D721Med (cell line): ENCODE measurements at places on chromosomes 6 and 20.

DNA sequence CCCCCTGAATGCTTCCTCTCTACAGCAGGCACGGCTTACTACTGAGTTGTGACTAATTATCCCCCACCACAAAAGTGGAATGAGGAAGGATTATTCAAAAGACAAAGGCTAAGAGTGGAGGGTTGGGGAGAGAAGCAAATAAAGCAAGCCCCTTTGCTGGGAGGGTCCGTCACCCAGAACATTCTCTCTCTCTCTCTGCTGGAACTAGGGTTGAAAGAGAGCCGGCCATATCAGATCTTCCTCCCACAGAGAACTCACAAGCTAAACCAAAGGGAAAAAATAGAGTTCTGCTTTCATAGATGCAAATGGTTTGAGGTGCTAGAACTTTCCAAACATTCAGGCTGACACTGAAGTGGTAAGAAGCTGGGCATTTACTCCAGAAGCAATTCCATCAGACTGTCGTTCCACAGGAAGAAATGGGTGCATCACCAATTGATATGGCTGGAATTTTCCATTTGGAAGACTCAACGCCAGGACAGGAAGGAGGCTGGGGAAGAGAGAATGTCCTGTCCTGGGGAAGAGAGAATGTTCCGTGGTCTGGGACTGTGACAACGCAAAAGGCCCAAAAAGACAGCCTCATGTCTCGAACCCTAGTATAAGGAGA, 7.9 kb downstream of the ZMYND8 start:
- no peak for DNase-seq

- no peak for DNase-seq
Observed at GRCh38 chr20:23103284-23104018, 17.3 kb upstream of the CD93 start.

DNA sequence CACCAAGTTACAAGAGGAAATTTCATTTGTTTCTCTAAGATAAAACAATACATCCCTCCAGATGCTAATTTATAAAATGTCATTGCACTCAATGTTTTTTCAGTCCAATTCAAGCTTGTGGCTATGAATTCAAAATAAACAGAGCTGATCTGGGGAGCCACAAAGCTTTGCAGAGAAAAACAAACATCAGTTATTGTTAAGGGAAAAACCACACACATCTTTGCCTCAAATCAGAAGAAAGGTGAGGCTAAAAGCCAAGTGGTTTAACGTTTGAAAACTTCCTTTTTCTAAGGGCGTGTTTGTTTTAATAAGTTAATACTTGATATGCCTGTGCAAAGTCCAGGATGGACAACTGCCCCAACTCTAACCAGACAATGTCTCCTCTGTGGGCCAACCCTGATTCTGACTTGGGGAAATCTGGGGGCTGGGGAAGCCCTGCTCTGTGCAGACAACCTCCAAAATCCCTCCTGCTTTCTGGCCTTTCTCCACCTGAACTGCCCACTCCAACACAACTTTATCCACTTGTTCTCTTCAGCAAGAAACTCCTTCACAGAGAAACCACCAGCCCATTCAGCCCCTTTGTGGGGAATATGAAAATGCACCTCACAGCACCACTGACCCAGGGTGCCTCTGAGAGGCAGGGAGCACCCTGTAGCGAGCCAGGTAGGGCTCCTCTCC, 44.6 kb upstream of the NT5E start:
- no peak for DNase-seq

DNA sequence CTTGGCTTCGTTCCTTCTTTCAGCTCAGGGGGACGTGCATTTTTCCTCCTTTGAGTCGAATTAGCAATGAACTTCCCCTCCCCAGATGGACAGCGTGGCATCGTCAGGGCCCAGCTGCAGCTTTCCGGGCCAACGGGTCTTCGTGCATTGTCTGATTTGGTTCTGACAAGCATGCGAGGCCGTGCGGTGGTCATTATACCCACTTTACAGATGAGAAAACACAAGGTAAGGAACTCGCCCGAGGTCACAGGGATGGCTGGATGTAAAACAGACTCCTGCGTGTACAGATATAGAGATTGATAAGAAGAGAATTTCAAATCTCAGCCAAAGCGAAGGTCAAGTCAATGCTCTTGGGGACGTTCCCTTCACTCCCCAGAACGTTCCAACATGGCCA, 187.6 kb upstream of the SULF2 start:
- DNase-seq = no peak

DNA sequence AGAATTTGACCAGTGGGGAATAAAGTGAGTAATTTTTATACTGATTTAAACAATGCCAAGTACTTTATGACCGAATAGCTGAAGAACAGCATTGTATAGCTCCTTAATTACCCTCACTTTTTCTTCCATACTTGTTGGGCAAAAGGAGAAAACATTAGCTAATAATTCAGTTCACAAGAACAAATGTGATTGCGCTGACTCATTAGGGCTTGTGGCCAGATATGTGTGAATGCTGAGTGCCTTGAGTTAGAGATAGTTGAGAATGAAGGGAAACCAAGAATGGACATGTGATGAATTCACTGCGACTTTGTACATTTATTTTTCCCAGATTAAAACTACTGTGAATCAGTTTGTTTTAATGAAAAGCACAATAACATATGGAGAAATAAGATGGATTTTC, 669.4 kb downstream of the TFAP2A start:
- DNase-seq = no peak

DNA sequence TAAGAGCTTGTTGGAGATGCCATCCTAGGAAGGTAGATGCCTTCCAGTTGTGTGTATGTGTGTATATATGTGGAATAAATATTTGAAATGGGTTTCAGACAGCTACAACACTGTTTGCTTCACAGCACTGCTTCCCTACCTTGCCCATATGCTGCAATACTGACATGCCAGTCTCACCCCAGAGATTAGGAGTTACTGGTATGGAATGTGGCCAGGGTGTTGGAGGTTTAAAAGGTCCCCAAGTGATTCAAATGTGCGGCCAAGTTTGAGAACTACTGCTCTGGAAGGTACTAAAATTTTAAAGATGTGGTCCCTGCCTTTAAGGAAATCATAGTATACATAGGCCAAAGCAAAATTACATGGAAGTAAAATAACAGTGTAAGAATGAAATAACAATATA, 39.5 kb downstream of the BCKDHB start:
- DNase-seq = no peak

DNA sequence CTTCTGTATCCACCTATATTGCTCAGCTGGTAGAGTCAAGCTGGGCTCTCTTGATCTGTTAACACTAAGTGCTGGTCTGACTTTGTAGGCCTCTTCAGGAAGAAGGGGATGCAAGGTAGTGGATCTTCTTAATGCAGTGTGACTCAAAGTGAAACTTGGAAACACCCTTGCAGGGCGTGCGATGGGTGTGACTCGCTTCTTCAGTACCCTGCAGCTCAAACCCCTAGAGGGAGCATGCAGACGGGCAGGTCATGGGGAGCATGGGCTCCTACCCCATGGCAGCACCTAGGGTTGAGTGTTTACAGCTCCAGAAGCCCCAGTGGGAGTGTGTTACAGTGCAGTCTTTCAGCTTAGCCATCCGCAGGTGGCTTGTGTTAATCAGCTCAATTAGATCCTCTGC, 757 bp upstream of the SAMD3 start:
- DNase-seq = no peak

DNA sequence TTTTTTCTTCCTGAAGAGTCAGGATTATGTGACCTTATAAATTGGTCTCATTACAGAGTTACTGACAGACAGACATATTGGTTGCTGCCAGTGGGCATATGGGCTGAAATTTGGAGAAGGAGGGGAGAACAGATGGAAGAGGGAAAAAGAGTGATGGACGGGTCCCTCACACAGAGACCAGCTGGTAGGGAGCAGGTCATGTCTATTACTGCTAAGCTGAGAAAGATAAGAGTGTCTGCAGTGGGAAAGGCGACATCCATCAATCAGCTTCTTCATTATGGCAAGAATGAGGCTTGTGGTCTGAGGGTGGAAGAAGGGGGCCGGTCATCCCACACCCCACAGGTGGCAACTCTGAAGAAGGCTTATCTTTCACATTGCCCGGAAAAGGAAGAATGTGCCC, 353.8 kb upstream of the RSPO3 start:
- DNase-seq = no peak

- no peak for DNase-seq
Observed at GRCh38 chr6:125952764-125953501, 3.6 kb upstream of the HINT3 start.

GRCh38 chr6:6844530-6844929, 256.0 kb downstream of the LY86 start:
- DNase-seq = no peak

DNA sequence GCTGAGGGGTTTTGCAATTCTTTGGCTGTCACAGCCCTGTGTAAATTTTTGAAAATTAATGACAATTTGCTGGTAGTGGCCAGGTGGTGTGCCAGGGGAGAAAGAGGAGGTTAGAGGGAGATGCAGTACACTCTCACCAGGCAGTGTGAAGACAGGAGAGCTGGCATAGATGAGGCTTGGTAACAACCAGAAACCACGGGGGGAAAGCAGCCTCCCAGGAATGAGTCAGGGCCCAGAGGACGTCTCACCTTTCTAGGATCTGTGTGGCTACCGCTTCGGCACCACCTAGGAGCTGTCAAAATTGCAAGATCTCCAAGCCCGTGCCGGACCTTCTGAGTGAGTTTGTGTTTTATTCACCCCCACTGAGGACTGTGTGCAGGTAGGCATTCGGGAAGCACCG, 171.4 kb downstream of the PACRG start:
- no peak for DNase-seq

DNA sequence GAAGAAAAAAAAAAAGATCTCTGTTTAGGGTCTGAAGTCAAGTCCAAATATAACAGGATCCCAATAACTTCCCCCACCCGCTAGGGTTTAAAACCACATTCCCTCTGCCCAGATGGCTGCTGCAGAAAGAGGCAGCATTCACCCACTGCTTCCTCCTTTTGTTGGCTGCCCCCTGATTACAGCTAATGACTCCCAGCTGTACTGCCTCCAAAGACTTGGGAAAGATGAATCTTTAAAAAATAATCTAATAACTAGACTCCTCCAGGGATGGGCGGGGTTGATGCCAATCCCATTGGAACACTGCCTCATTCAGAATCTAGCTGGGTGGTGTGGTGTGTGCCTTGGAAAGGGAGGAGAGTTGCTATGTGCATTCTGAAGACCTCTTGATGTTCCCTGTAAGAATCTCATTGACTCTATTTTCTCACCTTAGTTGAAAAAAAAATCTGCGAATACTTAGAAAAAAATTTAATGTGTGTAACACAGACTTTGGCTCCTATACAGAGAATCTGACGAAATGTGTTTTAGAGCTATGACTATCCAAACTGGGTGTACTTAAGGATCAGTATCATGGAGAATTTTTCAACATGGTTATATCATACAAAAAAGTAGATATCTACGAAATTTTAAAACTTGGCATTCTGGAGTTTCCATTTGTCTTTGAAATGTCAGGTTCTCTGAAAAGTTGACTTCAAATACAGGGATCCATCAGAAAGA, 174.0 kb downstream of the RNF144B start:
- no peak for DNase-seq

DNA sequence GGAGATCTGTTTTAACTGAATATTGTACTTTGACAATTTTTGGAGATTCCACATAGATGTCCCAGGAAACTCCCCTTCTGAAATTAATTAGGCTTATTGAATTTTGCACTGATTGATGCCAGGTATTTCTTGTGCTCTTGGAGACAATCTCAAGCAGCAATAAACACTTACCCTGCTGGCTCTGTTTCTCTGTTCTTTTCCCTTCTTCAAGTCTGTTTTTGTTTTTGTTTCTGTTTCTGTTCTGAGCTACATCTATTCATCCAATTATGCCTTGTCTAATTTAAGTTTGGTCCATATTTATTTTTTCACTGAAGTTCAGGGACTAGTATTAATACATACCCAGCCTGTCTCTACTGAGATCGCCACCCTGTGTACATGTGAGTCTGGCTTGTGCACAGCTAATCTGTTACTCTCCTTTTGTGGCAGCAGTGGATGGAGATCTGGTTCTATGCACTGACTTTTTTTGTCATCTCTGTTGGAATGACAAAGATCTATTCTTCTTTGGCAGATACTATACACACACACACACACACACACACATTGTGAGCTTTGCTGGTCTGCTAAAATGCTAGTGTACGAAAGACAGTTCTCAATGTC, 51.9 kb downstream of the IL22RA2 start:
- no peak for DNase-seq

GRCh38 chr6:2085657-2086056, 159.7 kb downstream of the GMDS start:
- DNase-seq = no peak

DNA sequence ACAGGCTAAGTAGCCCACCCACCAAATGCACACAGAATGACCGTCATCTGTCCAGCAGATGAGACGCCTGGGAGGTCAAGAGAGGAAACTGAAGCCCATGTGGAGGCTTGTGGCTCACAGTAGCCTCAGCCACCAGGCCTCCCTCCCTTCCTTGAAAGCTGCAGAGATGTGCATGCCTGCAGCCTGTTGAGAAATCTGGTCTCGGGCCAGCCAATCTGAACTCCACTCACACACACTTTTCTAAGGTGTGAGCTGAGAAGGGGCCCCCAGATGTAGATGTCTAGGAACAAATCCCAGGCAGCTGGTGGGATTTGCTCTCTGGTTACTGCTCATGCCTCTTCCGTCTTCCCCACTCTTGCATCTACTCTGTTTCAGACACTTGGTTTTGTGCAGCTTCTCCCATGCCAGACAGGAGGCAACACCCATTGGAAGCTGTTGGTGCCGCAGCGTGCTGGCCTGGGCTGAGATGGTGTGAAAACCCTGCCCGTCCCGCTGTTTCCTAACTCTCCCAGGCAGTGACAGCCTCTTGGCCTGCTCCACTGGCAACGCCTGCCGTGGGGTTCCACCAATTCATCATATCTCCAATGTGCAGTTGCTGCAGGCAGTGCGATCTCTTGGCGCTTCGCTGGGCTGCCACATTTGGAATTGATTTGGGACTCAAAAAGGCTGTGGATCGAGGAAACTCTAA, 24.1 kb upstream of the PAX1 start:
- no peak for DNase-seq

DNA sequence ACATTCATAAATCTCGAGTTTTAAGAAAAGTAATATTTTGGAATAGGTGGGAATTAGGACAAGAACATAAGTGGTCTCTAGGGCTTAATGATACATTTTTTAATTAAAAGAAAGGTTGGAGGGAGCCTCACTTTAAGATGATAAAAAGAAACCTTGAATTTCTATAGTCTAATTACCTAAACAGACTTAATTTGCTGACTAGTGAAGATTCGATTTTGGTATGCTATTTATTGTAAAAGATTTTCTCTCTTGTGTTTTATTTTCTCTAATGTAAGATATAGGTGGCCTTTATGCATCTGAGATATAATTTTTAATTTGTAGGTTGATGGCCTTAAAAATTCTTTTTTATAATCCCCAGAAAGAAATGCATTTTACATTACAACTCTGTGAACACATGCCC, 239.1 kb downstream of the COL12A1 start:
- no peak for DNase-seq

GRCh38 chr6:157222201-157222981, 100.9 kb downstream of the TMEM242 start:
- no peak for DNase-seq

- no peak for DNase-seq
Observed at GRCh38 chr6:109978174-109979032, at the start of gene GPR6. GPR6 (plus strand) TSS chr6:109978311; CDS start chr6:109979113, 802 bp downstream.

- DNase-seq = no peak
Observed at GRCh38 chr20:57326667-57327455, 2.7 kb upstream of the SPO11 start.
